NCI-H187 (cell line): ENCODE measurements at places on chromosomes 16 and 17.

DNA sequence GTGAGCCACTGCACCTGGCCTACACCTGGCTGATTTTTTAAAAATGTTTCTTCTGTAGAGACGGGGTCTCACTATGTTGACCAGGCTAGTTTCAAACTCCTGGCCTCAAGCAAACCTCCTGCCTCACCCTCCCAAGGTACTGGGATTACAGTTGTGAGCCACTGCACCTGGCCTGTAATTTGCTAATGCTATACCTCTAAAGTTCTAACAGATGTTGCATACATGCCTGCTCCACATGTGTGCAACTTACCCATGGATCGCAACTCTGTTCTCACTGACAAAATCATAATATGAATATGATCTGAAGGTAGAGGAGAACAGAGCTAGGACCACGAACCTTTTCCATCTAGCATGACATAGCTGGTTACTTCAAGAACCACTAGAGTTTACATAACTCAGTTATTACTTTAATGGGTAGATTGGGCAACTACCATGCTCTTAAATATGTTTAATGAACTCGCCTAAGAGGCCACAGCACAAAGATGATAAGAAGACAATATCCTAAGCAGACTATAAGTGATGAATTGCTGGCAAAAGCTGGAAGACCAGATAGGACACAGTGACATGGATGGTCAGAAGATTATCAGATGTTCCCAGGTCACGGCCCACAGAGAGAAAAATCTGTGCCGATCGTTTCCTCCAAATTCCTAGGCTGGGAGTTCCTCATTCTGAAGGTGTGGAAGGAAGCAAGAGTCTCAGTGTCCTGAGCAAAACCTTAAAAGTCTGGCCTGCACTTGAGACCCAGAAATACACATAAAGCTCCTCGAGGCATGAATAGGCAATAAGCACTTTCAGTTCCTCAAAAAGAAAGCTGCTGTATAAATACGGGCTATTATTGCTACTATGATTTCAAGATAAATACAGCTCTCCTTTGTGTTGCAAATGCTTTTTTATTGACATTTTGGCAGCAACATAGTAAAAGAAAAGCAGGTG is 53.6 kb upstream of the ICAM2 start:
- no peak for DNase-seq

DNA sequence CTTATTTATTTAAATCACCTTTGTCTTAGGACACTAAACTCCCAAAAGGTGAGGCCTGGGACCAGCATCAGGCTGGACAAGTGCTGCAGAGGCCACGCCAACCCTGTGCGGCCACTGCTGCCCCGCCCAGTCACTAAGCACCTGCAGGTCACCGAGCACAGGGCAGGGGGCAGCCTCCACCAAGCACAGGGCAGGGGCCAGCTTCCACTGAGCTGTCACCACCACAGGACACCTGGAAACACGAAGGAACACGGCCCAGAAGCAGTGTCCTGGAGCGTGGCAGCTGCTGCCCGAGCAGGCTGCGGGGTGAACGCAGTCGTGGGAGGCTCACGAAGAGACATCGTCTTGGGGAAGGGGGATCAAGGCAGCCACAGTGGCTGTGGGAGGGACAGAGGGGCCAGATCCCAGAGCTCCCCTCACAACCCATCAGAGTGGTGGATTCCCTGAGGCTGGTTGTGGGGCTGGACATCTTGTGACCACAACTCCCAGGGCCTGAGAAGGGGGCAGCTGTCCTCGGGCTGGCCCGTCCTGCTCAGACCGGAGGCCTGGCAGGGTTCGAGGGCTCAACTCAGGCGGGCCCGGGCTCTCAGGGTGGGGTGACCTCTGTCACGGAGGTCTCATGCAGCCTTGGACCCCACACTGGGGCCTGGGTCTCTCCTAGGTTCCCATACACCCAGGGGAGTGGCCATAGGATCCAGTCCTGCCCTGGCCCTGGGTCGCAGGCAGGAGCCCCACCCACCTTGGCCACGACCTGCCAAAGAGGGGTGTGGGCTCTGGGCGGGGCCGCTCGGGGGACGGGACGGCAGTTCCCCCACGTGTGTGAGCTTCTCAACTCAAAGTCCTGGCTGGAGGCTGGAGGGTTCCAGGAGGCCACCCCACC is 18.7 kb downstream of the RAB40B start:
- no peak for DNase-seq

- DNase-seq, result no peak
Measured at GRCh38 chr16:19681637-19682036, 36.4 kb downstream of the KNOP1 start.

DNA sequence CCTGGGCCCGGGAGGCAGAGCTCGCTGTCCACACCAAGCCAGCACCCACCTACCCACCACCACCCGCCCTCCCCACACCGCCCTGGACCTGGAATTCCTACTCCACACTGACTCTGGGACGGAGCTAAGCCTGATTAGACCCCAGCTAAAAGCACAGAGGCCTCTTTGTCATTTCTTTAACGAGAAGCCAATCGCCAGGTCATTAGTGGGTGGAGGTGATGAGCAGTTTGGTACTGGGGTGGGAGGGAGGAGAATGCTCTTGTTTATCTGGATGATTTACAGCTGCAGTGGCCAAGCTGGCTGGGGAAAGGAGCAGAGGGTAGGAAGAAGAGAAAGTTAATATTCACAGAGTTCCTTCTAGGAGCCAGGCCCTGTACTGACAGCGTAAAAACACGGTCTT is 6.0 kb upstream of the BHLHA9 start:
- no peak for DNase-seq

GRCh38 chr17:67421869-67422273 is 44.8 kb downstream of the PITPNC1 start:
- DNase-seq, result no peak
